ENCODE measurements at places on chromosomes 6 and 20. TPM values are rescaled to one million over a fixed set of nuclear protein-coding genes. Genes with fewer than 3 reads are reported as not detected.

WDR27 gene
- total RNA-seq = 21.0 TPM

- DNase-seq = peak; percentile 80
These were observed 156.0 kb downstream of the CEBPB start for GRCh38 chr20:50346374-50347283.

CYB5R4 gene
- 2.9 TPM for total RNA-seq

C6orf89 gene
- 27.7 TPM for total RNA-seq

SLC39A7 gene
- 93.6 TPM for total RNA-seq

PTCRA gene
- total RNA-seq = not detected

- peak; percentile 46 for DNase-seq
These were observed 16.1 kb upstream of the ZNF217 start for GRCh38 chr20:53609491-53610445.

HLA-DOA gene
- total RNA-seq = not detected
